Cortex of kidney (tissue), 1 donor: ENCODE measurements at places on chromosomes 11 and 22.

DNA sequence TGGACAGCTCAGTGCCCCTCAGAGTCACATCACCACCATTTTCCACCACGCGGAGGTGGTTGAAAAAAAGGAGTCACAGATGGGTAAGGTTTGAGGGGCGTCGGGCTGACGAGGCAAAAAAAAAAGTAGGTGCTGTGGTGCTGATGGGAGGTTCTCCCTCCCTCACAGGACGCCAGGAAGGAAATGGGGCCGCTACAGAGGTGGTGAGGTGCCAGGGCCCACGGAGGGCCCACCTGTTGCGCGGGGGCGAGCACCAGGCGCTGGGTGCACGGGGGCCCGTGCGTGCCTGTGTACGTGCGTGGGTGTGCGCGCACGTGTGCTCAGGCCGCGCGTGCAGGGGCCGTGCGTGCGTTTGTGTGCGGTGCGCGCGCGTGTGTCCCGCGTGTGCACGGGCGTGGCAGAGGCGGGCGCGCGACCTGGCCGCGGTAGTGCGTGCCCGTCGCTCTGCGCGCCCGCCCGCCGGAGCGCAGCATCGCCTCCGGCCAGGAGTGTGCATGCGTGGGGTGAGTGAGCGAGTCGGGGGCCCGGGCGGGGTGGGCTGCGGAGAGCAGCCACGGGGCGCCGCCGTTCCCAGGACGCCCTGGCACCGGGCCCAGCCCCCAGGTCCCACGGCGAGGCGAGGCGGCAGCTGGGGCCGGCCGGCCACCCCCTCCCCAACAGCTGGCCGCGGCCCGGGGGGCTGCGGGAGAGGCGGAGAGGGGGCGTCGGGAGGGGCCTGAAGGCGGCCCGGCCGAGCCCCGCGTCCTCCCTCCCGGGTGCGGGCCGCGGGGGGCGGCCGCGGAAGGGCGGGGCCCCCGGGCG is 2.8 kb downstream of the PDGFB start:
- no peak for DNase-seq

DNA sequence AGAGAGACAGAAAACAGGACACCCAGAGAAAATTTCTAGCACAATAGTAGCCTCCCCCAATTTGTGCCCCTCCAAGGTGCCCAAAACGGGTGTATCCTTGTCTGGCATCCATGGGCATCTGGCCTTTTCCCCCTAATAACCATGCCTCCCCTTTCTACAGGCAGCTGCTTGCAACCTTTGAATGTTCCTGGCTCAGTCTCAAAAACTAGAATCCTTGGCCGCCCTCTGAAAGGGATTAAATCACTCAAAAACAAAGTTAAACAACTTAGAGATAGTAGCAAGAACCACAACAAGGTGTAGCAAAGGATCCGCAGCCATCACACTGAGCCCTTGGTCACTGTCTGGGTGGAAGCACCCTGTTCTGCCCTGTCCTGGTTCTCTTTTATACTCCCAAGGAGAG is 105.6 kb downstream of the MN1 start:
- no peak for DNase-seq

- DNase-seq = no peak
These were observed 17.1 kb upstream of the SNX32 start for GRCh38 chr11:65816696-65817095.

DNA sequence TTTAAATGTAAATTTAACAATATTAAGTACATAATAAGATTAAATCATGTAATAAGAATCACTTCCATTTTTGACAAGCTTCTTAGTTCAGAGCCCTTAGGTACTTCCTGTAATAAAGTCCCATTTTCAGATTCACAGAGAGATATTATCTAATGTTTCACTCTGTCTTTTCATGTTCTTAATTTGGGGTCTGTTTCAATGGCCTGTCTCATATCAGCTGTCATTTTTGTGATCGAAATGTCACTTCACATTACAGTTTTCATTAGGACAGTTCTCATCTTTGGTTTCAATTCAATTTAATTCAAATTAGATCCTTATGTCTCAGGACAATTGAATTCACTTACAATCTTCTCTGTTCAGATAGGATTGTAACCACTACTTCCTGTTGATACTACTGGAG is 22.6 kb upstream of the OLFML1 start:
- no peak for DNase-seq

DNA sequence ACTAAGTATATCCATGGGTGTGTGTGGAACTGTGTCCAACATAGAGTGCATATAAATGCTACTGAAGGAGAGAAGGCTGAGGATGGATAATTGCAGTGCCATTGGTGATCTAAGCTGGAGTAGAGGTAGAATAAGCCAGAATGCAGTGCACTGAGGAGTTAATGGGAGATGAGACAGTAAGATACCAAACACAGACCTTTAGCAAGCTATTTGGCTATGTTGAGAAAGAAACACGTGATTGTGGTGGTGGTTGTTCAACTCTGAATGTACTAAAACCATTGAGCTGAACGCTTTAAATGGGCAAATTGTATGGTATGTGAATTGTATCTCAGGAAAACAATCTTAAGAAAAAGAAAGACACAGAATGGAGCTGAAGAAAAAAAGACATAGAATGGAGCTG is 22.8 kb downstream of the JAML start:
- no peak for DNase-seq

DNA sequence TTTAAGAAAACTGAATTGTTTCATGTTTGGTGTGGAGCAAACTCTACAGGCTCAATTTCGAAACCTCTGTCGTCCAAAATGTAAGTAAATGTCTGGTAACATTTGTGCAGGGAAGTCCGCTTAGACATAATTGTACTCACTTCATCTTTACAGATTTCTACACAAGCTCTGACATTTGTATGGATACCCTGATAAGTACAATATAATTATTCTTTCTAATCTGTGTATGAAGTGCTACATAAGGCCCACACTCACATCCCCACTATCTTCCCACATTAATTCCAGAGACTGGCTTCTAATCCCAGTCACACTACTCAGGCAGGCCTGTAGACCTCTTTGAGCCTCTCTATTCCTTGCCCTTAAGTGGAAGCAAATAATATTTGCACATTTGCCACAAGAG is 129.2 kb upstream of the LMO1 start:
- no peak for DNase-seq

DNA sequence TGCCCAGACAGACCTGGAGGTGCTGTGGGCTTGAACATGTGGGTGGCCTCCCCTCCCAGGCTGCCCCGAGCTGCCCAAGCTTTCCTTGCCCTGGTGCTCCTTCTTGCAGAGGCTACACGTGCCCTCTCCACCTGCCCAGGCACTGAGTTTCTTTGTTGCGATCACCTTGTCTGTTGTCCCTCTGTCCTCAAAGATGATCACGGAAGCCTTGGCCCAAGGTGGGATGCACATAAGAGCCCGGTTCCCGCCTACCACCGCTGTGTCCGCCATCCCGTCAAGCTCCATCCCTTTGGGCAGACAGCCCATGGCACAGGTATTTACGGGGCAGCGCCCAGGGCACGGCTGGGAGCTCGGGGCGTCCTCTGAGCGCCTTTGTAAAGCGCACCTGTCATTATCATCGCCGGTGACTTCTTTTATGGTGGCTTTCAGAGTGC is 67.5 kb downstream of the MED15 start:
- DNase-seq = no peak

DNA sequence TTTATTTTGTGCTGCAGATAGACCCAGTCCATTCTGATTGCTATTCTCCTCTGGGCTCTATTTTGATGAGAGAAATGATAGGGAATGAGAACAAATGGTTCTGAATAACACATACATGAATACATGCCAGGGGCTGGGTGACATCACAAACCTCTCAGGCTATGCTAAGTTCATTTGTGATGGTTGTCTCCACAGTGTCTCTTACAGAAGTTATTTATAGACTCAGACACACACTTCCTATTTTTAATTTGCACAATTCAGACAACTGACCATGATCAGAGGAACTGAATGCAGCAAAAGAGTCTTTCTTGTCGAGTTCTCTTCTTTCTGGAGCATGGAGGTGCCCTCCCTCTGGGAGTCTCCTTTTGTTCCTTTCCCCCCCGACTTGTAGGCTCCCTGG is 991.7 kb downstream of the OPCML start:
- no peak for DNase-seq

DNA sequence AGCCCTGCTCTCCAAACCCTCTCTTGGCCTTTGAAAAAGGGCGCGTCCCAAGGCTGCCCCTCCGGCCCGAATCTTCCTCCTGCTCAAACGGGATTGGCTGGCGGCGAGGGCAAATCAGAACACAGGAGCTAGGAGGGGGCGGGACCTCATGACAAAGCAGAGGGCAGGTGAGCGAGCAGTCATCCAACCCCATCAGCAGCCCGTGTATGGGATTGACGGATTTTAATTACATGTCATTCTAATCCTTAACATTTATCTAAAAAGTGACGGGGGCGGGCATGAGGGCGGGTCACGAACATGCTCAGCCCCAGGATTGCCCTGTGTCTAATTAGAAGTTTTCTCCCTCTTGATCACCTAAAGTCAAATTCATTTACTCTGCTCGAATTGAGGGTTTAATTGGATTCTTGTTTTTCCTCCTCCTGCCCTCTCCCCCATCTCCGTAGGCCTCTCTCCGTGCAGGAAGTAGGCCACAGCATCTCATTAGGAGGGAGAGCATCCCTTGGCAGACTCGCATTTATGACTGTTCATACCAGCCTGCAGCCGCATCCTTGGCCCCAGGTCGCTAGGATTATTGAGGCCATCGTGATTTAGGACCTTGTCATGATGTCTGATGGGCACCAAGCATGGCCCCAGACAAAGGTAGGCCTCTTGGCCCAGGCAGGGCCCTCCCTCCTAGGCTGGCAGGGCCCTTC is 147.1 kb downstream of the CHST1 start:
- DNase-seq = no peak

- DNase-seq = no peak
These were observed 282 bp downstream of the MPPED2 start for GRCh38 chr11:30585892-30586250.

DNA sequence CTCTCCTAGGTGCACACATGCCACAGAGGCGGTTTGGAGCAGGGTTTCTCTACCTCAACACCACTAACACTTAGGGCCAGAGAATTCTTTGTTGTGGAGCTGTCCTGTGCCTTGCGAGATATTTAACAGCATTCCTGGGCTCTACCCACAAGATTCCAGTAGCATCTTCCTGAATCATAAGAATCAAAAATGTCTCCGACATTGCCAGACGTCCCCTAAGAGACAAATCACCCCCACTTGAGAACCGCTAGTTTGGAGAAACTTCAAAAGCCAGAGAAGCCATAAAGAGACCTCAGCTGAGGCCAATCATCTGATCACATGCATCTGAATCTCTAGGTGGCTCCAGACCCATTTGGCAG is 16.1 kb downstream of the MFNG start:
- DNase-seq = no peak

DNA sequence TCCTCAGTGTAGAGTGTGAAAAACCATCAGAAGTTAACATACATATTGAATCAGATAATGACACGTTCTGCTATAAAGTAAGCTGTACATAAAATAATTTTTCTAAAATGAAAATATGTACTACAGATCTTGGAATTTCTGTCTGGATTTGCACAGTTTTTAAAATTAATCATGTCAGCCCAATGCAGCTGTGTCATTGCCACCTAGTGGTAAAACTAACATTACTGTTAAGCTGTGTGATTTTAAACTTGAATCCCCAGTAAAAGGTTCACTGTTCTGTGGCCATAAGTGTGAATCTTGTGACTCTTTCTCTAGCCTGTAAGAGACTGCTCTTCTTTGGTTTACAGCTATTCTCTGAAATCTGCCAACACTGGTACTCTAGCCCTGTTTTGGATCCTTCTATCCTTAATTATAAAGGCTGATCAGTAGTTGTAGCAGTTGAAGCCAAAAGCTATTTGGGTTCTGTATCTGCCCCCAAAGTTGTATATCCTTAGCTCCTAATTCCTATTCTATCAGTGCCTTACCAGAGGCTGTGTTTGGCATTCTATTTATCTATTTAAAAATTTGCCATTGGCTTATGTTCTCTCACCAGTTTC is 4.0 kb downstream of the JRKL start:
- no peak for DNase-seq

GRCh38 chr11:120205596-120206161 is 5.2 kb upstream of the OAF start:
- no peak for DNase-seq

DNA sequence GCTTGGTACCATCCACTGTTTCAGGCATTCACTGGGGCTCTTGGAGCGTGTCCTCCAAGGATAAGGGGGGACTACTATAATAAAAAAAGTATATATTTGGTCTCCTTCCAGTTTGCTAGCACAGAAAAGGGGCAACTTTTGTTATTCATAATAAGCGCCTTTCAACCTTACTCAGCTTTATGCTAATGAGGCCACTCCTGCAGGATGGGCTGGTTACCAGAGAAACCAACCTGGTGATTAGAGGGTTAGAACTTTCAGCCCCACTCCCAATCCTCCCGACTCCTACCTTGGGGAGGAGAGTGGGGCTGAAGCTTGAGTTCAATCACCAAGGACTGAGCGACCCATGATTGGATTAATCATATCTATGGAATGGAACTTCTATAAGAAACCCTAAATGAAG is 31.8 kb downstream of the PPFIBP2 start:
- DNase-seq = no peak

GRCh38 chr11:119316016-119316728 is 758 bp downstream of the MCAM start:
- DNase-seq = no peak

- DNase-seq = no peak
These were observed 61.4 kb upstream of the KIRREL3 start for GRCh38 chr11:127061947-127062346.

DNA sequence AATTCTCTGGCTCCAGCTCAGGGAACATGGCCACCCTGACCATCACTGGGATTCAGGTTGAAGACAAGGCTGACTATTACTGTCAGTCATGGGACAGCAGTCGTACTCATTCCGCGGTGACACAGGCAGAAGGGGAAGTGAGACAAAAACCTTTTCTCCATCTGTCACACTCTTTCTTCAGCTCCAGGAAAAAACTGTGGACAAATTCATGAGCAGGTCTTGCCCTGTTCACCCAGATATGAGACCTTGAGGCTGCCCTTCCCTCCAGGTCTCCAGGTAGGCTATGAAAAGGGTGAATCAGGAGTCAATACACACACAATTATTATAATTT is 39.4 kb upstream of the GGTLC2 start:
- no peak for DNase-seq

DNA sequence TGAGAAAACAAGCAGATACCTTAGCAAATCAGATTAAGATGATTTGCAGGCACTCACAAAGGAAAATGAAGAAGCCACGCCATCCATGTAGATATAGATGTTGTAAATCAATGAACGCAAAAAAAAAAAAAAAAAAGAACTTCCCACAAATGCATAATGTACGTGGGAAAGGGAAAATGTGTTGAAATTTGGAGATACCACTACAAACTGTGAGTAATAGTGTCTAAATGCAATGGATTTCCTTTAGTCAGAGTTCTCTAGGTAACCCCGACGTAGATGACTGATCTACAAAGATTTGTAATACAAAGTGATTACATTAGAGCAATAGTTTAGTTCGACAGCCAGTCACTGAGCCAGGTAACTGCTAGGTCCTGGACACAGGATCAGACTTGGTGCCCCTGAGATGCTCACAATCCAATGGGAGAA is 783 bp upstream of the ANKRD54 start:
- DNase-seq = no peak

GRCh38 chr11:126115816-126116331 is 53.2 kb upstream of the CDON start:
- DNase-seq = no peak
